ENCODE measurements at places on chromosomes 11 and 22.
A peak's percentile ranks its signal among the peaks of the same experiment; 100 is the strongest.

DNA sequence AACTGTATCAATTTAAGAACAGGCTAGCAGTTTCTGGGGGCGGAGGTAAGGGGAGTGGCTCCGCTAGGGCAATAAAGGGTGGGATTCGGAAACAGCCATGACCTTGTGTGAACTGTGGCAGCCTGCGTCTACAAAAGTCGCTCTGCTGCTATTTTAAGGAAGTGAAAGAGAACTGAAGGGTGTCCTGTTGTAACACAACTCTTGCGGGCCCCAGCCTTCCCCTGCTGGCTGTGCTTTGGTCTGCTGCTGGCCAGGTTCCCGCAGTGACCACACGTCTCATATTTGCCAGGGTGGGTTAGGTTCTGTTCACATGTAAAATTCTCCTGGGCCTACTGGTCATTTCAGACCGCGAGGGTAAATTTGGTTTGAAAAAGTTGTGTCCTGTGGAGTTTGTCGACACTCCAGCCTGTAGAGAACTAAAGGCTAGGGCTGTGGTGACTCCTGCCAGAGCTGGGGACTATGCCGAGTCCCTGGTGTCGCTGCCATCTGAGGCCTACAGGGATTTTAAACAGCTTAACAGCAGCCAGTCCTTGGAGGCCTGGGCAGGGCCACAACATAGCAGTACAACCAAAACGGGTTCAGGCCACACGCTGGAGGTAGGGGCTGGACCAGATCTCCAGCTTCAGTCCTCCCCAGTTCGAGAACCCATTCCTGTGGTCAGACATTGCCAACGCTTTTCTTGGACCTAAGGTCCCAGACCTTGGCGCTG, 1.1 kb upstream of the PPFIBP2 start:
- peak; percentile 10 for DNase-seq

GRCh38 chr11:116229236-116229970, 543.4 kb downstream of the BUD13 start:
- DNase-seq, result no peak

GRCh38 chr11:119584193-119585042, 144.6 kb downstream of the NECTIN1 start:
- peak; percentile 55 for DNase-seq

DNA sequence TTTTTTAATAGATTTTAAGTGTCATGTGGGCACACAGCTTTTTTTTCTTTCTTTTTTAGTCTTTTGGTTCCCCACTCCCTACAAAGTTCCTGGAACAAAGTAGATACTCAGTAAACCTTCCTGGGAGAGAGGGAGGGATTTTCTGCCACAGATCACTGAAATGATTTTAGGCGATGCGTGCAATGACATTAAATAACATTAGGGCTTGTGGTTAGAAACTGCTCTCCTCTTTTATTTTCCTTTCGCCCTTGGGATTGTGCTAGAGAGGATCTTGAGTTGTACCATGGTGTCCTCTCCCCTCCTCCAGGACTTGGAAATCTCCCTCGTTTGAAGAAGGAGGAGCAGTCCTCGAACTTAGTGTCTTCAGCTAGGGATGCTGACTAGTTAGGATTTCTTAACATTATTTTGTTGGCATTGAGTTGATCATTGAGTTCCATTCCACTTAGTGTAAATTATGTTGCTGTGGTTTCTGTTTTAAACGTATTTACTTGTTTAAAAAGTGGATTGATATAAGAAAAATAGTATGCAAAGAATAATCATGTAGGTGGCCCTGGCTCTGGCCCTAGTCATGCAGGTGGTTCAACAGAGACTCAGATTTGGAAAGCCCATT, 88.4 kb downstream of the TRAF6 start:
- no peak for DNase-seq

- DNase-seq, result no peak
Observed at GRCh38 chr22:47200273-47201051, 438.0 kb downstream of the TBC1D22A start.

DNA sequence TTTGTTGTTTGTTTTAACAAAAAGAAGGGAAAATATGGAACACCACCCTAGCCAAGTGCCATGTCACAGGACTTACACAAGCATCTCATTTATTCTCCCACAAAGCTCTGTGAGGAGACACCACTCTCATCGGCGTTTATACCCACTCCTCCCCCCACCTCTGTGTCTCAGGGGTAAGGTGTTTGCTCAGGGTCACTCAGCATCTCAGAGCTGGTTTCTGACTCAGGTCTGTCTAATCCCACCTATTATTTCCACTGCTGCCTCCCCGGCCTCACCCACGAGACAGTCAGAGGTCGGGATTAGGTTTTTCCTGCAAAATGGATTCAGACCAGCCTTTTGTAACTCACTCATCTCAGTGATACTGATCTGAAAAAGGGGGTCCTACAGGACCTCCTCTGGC, 786.0 kb downstream of the OPCML start:
- no peak for DNase-seq

- DNase-seq, result no peak
Observed at GRCh38 chr11:104343578-104343977, 179.6 kb upstream of the PDGFD start.

DNA sequence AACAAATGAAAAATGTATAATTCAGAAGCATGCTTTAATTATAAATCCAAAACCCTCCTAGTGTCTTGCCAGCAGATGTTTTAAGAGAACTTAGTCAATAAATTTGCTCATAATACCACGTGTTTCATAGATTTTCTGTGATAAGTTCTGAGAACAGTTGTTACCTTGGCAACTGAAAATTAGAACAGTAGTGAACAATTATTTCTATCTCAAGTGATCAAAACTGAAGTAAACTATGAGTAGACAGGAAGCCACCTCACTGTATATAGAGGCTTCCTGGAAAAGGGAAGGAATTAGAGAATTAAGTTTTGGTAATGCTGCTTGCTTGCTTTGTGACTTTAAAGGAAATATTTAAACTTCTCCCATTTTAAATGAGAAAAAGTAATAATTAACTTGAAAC, 266.0 kb upstream of the ANO3 start:
- DNase-seq, result no peak

DNA sequence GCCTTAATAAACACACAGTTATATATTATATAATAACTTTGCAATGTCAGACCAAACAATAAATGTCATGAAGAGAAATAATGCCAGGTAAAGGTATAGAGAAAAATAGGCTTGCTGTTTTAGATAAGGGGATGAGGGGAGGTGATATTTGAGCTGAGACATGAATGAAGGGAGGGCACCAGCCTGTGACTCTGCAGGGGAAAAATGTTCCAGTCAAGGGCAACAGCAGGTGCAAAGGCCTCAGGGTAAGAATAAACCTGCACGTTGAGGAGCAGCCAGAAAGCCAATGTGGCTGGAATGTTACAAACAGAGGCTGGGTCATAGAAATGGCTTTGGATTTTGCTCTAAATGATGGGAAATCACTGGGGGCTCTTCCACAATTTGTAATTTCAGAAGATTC, 519.6 kb downstream of the SOX6 start:
- DNase-seq, result no peak

- no peak for DNase-seq
Observed at GRCh38 chr22:47776329-47776728, 1013.9 kb downstream of the TBC1D22A start.

DNA sequence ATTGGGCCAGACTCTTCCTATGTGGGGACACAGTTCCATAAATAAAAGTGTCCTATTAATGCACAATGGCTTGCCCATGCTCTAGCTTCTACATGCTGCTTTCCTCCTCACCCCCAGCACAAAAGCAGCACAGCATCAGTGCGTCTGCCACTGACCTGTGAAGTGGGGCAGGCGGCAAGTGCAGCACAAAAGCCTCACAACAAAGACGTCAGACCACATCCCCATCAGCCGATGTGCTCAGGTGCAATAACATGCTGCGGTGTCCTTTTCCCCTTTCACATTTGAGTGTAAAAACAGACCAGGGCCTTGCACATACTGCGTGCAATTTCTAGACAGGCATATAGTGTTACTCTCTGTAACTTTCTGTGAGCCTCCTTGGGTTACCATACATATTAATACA, 12.8 kb downstream of the DKK3 start:
- DNase-seq, result no peak

All from NCI-H510A (cell line).